Left renal pelvis (tissue), 4 donors: ENCODE measurements at places on chromosomes 16 and 17. TPM values are rescaled to one million over a fixed set of nuclear protein-coding genes. Genes with fewer than 3 reads are reported as not detected.

Gene EPX
- 0.45 TPM for polyA plus RNA-seq

Gene LGALS3BP
- polyA plus RNA-seq: 228 TPM

DNA sequence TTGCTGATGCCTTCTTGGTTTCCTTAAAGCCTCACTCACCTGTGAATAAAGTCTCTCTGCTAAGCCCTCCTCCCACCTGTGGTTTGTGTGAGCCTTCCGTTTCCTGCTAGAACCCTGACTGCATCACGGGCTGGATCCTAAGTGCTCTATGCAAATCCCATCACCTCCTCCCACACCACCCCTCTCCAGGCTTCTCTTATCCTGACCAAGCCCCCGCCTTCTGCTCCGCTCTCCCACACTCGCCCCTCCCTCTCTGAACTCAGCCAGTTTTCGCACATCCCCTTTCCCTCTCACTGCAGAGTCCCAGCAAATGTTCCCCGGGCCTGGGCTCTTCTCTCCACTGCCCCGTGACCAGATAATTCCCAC is 51.8 kb downstream of the PIMREG start:
- DNase-seq: no peak

DNA sequence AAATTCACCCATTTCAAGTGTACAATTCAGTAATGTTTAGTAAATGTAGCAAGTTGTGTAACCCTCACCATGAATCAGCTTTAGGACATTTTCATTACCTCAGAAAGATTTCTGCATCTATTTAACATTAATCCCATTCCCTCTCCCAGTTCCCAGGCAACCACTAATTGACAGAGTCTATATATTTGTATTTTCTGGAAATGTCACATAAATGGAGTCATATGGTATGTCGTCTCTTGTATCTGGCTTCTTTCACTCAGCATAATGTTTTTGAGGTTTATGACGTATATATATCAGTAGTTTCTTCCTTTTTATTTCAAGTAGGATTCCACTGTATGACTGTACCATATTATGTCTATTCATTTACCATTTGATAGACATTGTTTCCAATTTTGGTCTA is 199.8 kb downstream of the CYB561 start:
- no peak for DNase-seq

GRCh38 chr17:7496470-7497183 is 12.5 kb downstream of the POLR2A start:
- DNase-seq: no peak

DNA sequence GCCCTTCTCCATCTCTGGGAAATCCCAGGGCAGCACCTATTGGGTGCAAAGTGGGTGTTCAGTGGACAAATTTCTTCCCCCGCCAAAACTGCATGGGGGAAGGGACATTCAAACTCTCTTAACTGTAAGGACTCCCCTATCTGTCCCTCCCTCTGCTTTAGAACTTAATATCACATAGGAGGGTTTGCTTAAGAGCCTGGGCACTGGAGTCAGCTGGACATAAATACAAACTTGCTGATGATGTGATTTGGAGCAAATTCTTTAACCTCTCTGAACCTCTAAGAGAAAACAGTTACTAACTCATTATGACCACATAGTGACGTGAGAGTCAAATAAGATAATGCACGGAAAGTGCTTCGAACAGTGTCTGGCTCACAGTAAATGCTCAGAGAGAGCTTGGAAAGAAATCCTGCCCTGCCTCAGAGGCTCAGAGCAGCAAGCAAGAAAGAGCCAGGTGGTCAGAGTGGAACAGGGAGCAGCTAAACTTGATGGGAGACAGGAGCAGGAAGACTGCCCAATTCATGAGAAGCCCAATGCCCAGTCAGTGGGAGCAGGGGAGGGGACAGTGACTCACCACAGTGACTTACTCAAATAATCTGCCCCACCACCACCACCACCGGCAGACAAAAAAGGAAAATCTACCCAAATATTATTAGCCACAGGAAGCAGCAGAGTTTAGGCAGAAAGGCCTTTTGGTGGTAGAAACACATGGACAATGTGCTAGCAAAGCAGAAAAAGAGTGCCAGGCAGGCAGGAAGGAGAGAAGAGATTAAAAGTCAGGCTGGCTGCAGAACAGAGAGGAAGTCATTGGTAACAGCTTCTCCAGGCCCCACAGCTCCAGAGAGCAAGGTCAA is 23.9 kb upstream of the CCL1 start:
- no peak for DNase-seq
